ENCODE measurements at places on chromosomes 4 and X.

GRCh38 chr4:183106839-183107238, 7.8 kb downstream of the WWC2 start:
- no peak for DNase-seq

DNA sequence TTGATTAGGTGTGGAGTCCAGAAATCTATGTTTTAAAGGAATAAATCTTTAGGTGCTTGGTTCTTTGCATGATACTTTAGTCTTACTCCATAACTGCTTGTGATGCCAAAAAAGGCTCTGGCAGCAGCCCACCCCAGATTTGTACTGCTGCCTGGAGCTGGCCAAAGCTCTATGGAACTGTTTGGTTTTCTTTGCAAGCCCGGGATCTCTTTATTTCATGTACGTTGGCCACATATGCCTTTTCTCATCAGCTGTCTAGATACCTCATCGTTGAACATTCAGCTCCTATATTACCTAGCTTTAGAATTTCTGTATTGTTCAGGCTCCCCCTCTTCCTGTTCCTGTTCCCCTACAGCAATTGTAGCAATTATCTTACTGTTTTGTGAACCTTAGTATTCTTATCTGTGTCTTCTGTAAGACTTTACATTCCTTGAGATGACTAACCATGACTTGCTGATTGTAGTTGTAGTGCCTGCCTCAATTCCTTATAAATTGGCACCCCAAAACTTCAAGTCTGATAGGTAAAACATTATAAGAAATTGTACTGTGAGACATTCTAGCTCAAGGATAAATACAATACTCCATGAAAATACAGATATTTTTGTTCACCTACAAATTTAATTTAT, 199.4 kb upstream of the GPRIN3 start:
- no peak for DNase-seq

GRCh38 chr4:86898562-86898961, 6.3 kb upstream of the C4orf36 start:
- DNase-seq: peak; percentile 25

DNA sequence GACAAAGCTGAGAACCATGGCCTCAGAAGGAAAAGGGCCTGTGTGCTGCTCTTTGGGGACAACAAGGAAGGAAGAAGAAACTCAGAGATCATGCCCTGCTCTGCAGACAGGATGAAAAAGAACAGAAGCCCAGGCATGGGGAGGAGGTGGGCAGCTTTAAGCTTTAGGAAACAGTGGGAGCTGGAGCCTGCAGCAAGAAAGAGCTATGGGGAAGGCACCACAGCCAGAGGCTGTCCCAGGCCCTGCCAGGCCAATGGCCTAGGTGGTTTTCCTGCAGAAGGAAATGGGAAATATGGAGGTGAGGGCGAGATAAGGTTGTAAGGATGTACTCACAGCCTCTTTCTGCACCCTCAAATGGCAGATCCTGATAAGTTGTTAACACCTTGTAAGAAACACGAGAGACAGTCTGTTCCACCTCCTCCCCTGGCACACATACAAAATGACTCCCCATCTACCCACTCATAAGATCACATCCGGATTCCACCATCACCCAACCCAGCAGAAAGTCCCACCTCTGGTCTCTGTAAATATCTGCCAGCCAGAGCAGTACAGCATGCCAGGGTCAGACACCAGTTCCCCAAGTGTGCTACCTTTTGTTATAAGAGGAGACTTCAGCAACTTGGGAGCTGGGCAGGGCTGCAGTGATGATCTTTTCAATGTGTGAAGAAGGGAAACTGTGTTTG, 105.2 kb downstream of the RTL5 start:
- peak; percentile 33 for DNase-seq

- no peak for DNase-seq
Observed at GRCh38 chr4:26458157-26458561, 32.1 kb downstream of the CCKAR start.

DNA sequence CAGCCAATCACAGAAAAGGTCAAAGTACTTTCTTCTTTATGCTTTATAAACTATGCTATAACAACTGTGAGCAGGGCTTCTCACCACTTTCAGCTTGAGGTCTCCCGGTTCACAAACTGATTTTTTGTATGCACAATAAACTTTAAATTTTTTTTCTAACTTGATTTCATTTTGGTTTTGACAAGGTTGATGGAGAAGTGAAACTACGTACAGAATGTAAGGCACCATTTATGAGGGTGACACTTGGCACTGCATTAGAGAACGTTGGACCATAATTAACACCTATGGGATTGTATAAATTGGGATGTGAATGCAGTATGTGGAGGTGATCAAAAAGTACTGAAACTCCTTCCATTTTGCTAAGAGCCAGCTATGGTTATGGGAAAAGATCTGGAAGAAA, 857.9 kb upstream of the HTR2C start:
- no peak for DNase-seq

GRCh38 chr4:152708361-152708760, 28.6 kb upstream of the TMEM154 start:
- DNase-seq: peak; percentile 52

- peak; percentile 47 for DNase-seq
Observed at GRCh38 chr4:32462944-32463343, 1742.8 kb downstream of the PCDH7 start.

DNA sequence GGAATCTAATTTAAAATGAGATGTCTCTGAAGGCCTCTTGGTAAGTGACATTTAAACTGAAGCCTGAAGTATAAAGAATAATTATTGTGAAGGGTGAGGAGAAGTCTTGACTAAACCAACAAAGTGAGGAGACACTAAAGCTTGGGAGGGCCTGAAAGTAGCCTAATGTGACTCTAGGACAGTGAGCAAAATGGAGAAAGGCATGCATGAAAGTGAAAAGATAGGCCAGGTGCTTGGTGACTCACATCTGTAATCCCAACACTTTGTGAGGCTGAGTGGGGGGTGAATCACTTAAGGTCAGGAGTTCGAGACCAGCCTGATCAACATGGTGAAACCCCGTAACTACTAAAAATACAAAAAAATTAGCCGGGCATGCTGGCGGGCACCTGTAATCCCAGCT, 46.9 kb upstream of the SMARCAD1 start:
- no peak for DNase-seq

DNA sequence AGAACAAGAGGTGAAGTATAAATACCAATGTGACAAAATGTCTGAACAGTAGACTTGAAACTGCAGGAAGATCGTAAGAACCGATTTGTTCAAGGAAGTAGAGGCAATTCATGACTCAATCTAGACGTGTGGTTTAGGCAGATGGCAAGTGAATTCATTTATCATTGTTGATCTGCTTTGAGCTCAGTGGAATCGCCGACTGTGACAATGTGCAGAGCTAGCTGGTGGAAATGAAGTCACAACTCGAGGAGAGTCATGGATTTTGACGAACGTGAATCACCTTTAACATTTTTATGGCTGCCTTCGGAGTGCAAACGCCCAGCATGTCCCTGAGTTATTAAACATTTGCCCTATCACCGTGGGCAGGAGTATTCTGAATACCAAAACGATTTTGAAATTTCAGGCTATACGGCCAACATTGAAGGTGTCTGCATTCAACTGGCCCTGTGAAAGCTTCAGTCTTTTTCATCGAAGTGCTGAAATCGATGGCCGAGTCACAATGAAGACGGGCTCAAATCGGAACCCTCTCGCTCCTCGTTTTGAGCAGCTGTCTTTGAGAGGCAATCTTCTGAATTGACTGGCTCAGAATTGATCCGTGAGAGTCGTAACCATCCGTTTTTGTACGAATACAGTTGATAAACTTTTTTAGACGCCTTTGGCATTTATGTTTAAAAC, 689 bp upstream of the OGT start:
- DNase-seq: peak; percentile 58

DNA sequence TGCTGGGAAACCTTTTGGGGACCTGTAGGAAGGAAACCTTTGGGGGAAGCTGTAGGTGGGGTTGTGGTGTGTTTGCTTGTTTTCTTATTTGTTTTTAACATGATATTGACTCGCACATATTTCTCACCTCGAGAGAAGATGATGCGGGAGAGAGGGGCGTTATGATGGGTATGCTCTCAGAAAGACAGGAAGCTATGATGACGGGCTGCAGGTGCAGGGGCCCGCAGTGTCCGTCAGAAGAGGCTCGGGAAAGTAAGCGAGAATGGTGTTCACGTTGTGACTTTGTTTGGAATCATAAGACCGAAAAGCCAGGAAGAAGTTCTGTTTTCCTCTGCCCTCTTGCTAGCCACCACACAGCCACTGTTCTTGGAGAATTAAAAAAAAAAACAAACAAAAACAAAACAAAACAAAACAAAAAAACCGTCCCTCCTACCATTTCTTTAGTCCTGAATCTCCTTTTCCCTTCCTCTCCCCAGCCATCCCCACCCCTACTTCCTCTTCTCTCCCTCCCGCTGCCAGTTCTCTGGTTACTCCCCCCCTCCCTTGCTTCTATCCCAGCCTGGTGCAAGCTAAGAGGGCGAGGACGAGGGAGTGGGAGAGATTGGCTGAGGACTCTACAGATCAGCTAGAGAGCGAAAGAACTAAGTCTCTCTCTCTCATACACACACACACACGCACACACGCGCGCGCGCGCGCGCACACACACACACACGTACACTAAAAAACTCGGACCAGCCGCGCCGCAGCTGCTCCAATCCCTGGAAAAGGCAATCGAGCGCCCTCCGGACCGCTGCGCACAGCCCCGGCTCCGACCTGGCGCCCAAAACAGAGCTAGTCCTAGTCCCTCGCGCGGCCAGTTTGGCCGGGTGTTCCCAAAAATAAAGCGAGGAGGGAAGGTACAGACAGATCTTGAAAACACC, at the start of gene BMP3:
BMP3 (plus strand) TSS at position 648 of the 920 bp plus-strand sequence. CDS start 577 bp downstream, outside the sequence.
- peak; percentile 54 for DNase-seq

DNA sequence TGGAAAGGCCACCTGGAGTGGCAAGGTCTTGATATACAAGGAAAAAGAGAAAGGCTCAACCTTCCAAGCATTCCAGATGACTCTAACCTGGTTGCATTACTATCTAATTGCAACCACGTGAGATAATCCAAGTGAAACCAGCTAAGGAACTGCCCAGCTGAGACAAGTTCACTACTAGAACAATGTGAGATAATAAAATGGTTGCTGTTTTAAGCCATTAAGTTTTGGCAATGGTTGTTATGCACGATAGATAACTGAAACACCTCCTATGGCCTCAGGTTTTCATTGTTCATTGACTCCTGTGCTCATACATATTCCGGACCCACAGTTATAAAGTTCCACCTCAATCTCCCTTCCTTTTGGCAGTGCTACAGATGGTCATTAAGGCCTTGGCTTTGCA, 9.2 kb upstream of the CXorf66 start:
- DNase-seq: no peak

GRCh38 chrX:25600776-25601175, 537.4 kb upstream of the MAGEB18 start:
- peak; percentile 13 for DNase-seq

- DNase-seq: no peak
Observed at GRCh38 chr4:157992948-157993839, 179.6 kb downstream of the GASK1B start.

GRCh38 chr4:126834854-126835253, 797.9 kb upstream of the INTU start:
- no peak for DNase-seq

- no peak for DNase-seq
Observed at GRCh38 chr4:135192751-135193535, 991.4 kb upstream of the PABPC4L start.

DNA sequence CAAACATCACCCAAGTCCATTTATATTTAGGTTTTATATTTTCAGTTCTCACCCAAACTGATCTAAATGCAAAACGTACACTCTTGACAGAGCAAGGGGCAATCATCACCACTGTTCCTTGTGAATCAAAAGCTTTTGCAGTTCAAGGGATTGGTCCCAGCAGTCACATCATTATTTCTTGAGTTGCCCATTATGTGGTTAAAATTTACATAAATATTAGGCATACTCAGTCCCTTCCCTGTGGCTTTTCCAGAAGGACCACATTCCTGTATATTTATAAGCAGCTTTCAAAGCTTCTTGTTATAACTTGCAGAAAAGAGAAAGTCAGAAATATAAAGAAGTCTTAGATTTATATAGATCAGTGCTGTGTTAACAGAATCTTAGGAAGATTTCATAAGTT, 224.4 kb downstream of the CLCN4 start:
- peak; percentile 35 for DNase-seq

- no peak for DNase-seq
Observed at GRCh38 chr4:186061921-186062320, 7.0 kb upstream of the TLR3 start.

- no peak for DNase-seq
Observed at GRCh38 chr4:95220205-95221175, 328.3 kb downstream of the UNC5C start.

DNA sequence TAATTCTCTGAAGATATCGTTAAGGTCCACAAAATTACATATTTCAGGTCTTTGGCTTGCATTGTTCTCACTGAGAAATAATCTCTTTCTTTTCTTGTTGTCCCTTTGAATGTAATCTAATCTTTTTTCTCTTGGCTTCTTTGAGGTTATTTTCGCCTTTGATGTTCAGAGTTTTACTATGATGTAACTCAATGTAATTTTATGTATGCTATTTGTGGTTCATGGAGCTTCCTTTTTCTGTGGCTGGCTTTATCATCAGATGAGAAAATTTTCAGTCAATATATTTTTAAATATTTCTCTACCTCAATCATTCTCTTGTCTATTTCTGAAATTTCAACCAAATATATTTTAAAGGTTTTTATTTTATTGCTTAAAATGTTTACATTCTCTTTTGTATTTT, 672.2 kb downstream of the TRAM1L1 start:
- DNase-seq: no peak

DNA sequence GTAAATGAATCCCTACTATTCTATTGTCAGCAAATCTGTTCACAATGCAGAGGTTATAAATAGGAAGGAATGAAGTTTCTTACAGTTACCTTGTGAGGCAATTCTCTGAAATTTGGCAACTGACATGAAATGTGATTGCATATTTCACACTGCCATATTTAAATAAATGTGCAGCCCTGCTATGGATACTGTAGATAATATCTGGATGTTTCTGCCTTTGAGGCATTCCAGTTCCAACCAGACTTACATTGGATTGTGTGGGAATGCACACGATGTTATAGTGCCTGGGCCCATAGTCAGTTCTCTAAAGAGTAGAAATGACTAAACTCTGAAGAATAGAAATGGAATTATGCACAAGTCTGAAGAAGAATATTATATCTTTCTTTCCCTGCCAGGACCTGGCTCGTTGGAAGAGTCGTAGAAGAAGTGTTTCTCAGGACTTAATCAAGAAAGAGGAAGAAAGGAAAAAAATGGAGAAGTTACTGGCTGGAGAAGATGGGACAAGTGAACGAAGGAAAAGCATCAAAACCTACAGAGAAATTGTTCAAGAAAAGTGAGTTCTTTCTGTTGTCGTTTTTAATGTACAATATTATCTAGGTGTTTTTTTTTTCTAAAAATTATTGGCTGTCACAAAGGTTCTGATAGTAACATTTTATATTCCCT, 102.7 kb downstream of the PHOX2B start:
- no peak for DNase-seq

DNA sequence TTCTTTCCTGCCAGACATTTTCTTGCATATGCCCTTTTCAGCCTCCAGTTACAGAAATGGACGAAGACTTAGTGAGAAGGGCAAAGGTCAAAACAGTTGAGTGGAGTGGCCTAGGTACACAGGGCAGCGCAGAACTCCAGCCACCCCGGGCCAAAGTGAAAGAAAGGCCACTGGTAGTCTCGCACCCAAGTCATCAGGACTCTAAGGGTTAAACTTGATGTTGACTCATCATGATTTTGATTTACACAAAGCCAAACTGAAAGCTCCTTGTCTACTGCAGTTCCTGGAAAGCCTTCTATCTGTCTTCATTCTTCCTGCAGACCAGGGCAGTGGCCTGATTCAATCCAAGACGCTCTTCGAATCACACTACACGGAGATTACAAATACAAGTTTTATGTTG, 2.6 kb upstream of the IL13RA1 start:
- peak; percentile 42 for DNase-seq

- peak; percentile 94 for DNase-seq
Observed at GRCh38 chr4:156946516-156947424, 24.8 kb downstream of the PDGFC start.

GRCh38 chrX:73876911-73877310, 313.9 kb downstream of the CHIC1 start:
- no peak for DNase-seq
